GM12892 (cell line): ENCODE measurements at places on chromosomes 13 and 19.

GRCh38 chr13:29758531-29759114 is 91.8 kb downstream of the UBL3 start:
- peak; percentile 36 for DNase-seq

- no peak for DNase-seq
These were observed 924 bp downstream of the RGCC start for GRCh38 chr13:41458187-41458760.

GRCh38 chr13:103931331-103931845 is 865.2 kb upstream of the SLC10A2 start:
- no peak for DNase-seq

DNA sequence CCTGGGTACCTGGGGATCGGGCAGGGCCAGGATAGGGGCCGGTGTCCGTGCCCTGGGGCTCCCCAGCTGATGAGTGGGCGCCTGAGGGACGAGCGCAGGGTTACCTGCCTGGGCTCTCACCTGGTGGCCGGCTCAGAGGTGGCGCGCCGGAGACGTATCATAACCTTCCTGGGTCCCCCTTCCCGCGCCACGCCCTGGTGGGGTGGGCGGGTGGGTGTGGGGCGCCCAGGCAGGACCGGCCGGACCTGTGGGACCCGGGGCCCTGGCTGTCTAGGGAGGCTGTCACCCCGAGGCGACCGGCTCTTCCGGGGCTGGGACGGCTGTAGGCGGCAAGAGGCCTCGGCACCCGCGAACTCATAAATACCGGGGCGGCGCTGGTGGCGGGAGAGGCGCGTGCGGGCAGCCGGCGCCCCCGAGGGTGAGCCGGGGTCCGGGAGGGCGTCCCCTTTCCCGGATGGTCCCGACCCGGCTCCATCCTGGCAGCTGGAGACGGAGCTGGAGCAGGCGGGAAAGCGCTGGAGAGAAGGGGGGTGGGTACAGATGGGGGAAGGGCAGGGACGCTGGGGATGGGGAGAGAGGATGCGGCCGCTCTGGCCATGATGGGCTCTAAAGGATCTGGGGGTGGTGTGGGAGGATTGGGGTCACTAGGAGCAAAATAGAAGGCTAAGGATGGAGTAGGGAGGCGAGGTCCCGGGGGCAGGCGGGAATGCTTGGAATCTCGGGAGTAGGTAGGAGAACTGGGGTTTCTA is at the start of gene ACP7:
Gene ACP7 (plus strand): TSS at position 386 of the 749 bp plus-strand sequence. CDS start 902 bp downstream, outside the sequence.
- no peak for DNase-seq

DNA sequence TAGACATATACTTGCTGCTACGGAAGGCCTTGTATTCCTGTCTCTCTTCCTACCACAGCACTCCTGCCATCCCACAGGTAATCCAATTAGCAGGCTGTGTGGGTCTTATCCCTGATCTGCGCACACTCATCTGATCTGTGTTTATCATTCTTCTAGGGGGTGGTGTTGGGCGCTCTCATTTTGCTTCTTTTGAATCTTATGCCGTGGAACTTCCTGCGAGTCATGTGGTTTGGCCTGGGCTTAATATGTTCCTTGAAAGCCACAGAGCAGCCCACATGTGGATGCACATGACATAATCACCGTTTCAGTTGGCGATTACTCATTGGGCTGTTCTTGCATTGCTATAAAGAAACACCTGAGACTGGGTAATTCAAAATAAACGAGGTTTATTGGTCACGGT is 7.5 kb downstream of the RASA3 start:
- DNase-seq, result no peak

DNA sequence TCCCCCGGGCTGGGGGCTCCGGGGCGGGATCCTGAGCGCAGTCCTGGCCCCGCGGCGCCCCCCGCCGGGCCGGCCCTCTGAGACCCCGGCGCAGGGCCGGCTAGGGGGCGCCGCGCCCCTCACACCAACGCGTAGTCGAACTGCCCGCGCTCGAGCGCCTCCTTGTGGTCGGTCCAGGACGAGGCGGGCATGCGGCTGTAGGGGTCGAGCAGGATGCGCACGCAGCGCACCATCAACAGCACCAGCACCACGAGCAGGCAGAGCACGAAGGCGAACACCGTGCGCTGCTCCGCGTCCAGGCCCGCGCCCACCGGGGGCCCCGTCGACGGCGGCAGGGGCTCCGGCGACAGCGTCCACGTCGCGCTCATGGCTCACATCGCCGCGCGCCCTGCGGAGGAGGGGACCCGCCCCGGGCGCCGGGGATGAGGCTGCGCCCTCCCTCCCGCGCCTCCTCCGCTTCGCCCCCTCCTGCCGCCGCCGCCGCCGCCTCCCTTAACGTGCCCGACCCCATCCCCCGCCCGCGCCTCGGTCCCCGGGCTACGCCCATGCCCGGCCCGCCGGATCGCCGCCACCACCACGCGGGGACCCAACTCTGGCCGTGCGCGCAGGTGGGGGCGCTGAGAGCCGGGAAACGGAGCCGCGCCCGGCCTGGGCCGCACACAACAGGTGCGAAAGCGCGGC is 624 bp downstream of the CTXN1 start:
- peak; percentile 94 for DNase-seq

- DNase-seq, result no peak
These were observed 1092.3 kb downstream of the EFNB2 start for GRCh38 chr13:105442949-105443699.

GRCh38 chr13:97884707-97885468 is 68.6 kb upstream of the IPO5 start:
- no peak for DNase-seq

DNA sequence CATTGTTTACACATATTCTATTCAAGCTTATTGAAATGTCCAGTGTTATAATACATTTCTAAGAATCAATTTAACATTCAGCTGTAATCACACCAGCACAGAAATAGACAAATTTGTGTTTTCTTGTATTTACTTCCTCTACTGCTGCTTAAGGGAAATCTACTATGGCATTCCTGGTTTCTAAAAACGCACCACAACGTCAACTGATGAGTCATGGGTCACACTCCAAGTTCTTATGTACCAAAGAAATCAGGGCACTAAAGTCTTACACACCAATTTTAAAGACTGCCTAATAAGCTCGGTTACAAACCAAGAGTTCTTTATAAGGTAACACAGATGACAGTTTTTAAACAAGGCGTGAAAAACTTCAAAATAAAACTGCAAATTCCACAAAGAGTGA is 13.2 kb downstream of the LNX2 start:
- DNase-seq, result no peak

- no peak for DNase-seq
These were observed 585 bp downstream of the MAP1S start for GRCh38 chr19:17719730-17720400.

DNA sequence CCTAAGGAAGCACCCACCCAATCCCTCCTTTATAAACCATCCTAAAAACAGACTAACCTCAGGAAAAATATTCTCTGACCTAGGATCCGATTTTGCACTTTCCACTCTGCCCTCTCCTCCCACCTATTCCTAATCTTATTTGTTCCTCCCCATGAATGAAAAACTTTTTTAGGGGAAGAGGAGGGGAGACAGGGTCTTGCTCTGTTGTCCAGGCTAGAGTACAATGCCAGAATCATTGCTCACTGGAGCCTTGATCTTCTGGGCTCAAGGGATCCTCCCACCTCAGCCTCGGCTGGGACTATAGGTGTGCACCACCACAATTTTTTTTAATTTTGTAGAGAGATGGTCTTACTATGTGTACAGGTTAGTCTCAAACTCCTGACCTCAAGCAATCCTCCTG is 4.4 kb downstream of the ZNF564 start:
- DNase-seq, result no peak
